ENCODE measurements at places on chromosomes 6 and 20.

GRCh38 chr20:49814057-49814694 is 1.5 kb downstream of the SLC9A8 start:
- no peak for DNase-seq

DNA sequence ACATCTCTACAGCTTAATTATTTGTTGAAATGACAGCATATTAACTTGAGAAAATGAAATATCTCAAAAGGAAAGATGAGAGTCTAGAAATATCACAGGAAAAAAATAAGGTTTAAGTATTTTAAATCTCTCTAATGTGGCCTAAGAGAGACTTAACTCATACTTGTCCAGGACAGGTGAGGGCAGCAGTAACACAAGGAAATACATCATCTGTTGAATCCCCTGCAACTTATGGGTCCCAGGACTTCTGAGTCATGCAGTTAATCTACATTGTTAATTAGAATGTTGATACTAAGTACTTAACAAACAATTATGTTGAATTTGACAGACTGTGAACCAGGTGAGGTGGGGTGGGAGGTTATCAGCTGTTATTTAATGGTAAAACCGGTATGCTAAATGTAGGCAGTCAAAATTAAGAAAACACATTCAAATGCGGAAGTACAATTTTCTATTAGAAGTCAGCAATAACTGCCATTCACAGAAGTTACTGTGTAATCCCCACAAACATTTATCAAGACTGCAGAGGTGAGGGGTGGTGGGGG is 87.9 kb downstream of the CEP57L1 start:
- DNase-seq, result no peak

DNA sequence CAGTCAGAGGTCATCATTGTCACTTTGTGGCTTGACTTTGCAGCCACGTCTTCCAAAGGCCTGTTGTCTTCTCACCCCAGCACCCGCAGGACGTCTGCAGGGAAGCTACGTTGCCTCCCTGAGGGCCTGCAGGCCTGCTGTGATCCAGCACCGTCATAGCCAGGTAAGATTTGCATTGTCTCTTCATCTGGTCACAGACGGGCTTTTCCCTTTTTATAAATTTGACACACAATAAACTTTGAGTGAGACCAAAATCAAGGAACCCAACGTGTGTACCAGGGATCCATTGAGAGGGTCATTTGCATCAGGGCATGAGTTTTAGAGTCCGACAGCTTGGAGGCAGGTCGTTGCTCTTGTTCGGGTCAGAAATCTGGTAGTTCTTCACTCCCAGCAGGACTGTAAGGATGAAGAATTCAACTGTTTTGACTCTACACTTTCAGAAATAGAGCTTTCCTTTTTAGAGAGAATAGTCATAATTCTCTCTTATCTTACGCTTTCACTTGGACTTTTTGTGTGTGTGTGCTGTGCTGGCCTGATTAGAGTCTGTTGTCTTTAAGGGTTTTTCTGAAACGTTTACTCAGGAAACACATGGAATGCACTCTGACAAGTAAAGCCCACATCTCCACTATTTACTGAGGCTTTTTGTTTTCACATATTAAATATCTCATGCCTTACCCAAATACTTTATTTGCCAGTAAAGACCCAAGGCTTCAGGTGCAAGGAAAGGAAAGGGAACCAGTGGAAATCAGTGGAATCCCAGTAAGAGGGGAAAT is 177.2 kb upstream of the TAB2 start:
- DNase-seq, result no peak

DNA sequence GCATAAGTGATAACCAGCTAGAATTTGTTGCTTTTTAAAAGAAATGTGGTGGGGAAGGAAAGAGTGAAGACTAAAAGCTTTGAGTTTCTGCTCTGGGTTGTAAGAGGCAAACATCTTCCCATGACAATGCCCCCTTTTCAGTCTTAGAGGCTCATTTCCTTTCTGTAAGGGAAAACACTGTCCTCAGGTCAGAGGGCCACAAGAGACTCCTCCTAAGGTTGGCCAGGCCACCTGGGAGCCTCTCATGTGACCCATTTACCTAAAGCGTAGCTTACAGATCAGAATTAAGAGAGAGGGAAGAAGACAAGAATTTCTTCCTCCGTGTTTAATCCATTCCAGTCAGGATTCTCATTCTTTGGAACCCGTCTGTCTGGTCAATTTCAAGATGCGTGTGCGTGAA is 220.4 kb upstream of the HEY2 start:
- no peak for DNase-seq

GRCh38 chr20:44644667-44645131 is 6.8 kb downstream of the ADA start:
- no peak for DNase-seq

DNA sequence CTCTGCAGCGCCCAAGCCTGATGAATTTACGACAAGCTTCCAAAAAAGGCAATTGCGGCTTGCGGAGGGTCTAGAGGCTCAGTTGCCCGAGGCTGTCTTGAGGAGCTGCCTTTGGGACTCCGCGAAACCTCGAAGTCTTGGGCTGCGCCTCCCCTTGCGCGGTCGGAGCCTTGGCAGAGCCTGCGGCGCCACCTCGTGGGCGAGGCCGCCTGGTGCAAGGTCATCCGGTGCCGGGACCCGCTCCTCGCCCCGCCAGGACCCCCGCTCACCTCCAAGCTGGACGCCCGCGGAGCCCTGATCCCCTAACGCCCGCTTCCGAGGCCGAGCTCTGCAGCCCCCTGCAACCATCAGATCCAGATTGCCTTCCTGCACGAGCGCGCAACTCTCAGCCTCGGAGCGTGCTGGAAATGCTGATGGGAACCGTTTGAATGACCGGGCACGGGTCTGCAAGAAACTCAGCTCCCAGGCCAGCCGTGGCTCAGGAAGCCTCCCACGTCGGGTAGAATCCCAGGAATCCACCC is 14.9 kb upstream of the FAM210B start:
- no peak for DNase-seq

- peak; percentile 27 for DNase-seq
Measured at GRCh38 chr20:16528078-16528477, 45.2 kb downstream of the KIF16B start.

DNA sequence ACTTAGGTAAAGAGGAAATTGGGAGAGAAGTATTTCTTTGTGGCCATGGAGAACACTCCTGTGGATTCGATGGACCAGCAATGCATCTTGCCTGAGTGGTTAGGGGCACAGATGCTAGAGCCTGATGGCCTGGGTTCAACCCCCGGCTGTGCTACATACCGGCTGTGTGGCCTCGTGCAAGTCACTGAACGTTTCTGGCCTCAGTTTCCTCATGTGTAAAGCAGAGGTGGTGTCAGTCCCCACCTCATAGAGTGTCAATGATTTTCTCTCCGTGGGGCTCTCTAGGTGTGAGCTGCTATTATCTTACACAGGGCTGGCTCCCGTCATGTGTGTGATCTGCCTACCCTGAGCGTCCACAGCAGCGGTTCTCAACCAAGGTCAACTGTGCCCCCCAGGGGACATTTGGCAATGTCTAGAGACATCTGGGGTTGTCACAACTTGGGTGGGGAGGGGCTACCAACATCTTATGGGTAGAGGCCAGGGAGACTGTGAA is 50.0 kb upstream of the PTPN1 start:
- no peak for DNase-seq
